Endothelial cell of umbilical vein (primary cell): ENCODE measurements at places on chromosomes 12 and 14. TPM values are rescaled to one million over a fixed set of nuclear protein-coding genes. Genes with fewer than 3 reads are reported as not detected.

GRCh38 chr12:99055299-99055698 is 410.2 kb downstream of the APAF1 start:
- DNase-seq: no peak

- no peak for DNase-seq
Observed at GRCh38 chr12:132907216-132907615, 19.8 kb upstream of the CHFR start.

DNA sequence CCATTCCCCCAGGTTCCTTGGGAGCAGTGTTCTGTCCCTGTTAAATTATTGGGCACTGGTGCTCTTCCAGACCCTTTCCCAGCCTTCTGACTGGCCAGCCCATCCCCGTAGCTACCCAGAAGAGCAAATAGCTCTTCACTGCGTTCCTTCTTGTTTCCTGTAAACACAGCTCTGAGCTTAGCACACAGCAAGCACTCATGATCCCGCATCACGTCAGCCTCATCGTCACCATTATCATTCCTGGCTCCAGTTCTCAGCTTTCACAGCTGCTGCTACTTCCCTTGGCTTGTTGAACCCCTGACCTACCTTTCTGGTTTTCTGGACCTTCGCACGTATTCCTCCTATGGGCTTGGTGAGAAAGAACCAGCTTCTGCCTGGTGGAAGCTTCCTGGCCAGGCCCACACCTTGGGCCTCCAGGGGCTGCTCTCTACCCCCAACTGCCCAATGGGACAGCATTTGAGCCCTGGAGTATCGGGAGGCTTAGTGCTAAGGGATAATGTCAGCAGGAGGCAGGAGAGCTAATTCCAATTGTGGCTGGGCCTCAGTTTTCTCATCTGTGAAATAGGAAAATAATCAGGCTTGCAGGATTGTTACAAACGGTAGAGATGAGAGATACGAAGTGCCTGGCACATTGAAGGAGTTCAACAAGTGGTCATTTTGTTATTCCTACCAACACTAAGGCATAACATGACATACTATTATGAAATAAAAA is 22.6 kb upstream of the PAPOLA start:
- no peak for DNase-seq

- DNase-seq: no peak
Observed at GRCh38 chr12:26373606-26374495, 178.5 kb downstream of the SSPN start.

DNA sequence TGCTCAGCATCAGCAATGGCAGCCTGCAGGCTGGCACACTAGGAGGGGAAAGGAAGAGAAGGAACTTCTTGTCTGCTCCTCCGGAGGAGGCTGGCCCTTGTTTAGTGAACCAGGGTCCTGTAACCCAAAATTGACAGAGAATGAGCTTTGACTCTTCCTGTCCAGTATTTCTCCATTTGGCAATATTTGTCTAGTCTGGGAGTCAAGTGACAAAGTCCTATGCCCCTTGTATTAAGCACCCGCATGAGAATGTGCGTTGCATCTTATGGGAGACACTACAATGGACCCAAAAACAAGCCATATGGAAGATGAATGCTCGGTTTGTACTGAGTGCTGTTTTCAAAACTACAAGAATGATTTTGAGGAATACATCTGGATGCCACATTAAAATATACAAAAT is 3.8 kb downstream of the KRT6C start:
- no peak for DNase-seq

GRCh38 chr12:31736472-31736871 is 7.7 kb upstream of the AMN1 start:
- DNase-seq: peak; percentile 40

The PRB3 gene
- not detected in 2 replicates for polyA plus RNA-seq

The CISTR gene
- not detected in 2 replicates for polyA plus RNA-seq

GRCh38 chr12:42240131-42240750 is 2.2 kb upstream of the YAF2 start:
- DNase-seq: no peak

DNA sequence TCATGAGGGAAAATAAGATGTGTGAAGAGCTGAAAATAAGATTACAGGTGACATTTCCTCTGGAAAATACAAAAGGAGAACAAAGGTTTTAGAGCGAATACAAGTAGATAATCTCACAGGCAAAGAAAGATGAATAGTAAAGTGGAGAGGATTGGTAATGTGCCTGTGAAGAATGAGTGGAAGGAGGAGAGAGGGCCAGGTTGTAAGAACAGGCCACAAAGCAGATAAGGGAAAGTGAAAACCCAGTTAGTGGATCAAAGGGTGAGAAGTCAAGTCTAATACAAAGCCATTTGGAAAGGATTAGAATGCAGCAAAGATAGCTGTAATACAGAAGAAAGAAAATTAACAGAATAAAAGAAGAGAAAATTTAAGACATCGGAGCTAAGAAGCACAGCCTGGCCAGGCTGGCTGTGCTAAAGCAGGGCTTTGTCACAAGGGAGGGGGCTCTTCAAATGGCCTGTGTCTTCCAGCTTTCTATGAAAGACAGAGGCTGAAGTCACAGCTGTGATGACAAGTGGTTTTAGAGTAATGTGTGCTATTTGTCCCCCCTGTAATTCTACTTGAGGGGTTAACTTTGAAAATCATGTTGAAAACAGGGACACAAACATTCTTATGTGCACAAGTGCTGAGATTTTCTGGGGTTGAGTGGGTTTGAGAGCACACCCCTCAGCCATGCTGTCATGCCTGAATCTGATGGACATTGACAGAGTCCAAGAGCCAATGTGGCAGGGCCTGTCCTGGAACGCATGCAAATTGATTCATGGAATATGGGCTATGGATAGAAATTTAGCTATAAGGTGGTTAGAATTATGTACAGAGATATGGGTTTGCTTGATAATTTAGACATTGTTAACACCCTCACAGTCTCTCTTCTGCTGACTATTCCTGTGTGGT is 344.5 kb upstream of the NAV3 start:
- DNase-seq: no peak

GRCh38 chr12:62251609-62251958 is 8.6 kb upstream of the USP15 start:
- DNase-seq: no peak
